ENCODE measurements at places on chromosomes 3 and 15.
A peak's percentile ranks its signal among the peaks of the same experiment; 100 is the strongest.

- no peak for DNase-seq
These were observed 112.7 kb downstream of the NFKBIZ start for GRCh38 chr3:101962055-101962454.

DNA sequence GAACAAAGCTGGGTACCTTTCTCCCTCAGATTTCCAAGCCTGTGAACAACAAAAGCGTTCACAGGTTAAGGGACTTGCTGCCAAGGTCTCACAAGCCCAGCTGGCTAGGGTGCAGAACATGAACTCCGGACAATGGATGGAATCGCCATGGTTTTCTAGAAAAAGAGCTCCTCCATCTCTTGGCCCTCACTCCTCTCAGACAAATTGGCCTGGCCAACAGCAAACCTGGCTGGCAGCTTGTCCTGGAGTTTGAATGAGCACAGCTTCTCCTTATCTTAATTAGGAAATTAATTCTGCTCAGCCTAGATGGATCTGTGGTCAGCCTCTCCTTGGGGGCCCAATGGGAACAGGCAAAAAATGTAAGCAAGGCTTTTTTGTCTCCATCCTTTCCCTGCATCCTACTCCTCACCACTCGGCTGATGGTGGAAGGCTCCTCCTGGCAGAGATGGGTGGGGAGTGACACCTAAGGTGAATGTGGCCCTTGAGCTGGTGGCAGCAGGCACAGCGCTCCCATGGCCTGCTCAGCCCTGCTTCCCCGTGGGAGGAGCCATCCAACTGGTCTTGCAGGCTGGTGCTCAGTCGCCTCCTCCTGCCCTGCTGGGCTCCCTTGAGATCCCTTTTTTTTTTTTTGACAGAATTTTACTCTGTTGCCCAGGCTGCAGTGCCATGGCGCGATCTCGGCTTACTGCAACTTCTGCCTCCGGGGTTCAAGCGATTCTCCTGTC, 5.8 kb downstream of the KLHL25 start:
- DNase-seq: no peak

DNA sequence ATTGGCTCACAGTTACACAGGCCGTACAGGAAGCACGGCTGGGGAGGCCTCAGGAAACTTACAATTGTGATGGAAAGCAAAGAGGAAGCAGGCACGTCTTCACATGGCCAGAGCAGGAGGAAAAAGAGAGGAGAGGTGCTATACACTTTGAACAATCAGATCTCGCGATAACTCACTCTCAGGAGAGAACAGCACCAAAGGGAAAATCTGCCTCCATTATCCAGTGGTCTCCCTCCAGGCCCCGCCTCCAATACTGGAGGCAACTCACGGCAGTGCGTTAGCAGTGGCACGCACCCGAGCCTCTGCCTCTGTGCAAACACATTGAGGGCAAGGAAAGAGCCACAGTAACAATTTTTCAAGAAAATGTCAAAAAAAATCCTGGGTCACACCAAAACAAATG, 11.0 kb downstream of the OSTN start:
- no peak for DNase-seq

- DNase-seq: no peak
These were observed 32.1 kb upstream of the HEG1 start for GRCh38 chr3:125087768-125088391.

- no peak for DNase-seq
These were observed 119.7 kb downstream of the SST start for GRCh38 chr3:187550446-187550845.

- no peak for DNase-seq
These were observed 864.3 kb downstream of the NSUN3 start for GRCh38 chr3:94927175-94927574.

DNA sequence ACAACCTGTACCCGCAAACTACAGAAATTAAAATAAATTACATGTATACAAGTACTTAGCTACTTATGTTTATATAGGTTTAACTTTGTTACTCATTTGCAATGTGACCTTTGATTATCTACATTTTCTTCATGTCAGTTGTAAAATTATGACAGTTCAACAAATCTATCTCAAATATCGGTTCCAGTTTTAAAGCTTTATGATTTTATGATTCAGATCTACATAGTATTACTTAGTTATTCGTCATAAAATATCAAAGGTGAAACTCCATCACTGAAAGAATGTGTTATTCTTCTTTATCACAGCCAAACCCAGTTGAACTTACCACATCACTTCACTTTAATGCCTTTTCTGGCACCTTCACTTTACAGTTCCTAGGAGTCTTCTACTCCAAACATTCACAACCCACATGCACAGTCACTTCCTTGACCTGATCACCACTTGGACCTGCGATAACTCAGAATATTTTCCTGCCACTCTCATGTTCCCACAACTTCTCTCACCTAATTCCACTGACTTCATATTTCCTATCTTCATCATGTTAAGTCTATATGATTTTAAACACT, 47.2 kb downstream of the SLITRK3 start:
- no peak for DNase-seq

DNA sequence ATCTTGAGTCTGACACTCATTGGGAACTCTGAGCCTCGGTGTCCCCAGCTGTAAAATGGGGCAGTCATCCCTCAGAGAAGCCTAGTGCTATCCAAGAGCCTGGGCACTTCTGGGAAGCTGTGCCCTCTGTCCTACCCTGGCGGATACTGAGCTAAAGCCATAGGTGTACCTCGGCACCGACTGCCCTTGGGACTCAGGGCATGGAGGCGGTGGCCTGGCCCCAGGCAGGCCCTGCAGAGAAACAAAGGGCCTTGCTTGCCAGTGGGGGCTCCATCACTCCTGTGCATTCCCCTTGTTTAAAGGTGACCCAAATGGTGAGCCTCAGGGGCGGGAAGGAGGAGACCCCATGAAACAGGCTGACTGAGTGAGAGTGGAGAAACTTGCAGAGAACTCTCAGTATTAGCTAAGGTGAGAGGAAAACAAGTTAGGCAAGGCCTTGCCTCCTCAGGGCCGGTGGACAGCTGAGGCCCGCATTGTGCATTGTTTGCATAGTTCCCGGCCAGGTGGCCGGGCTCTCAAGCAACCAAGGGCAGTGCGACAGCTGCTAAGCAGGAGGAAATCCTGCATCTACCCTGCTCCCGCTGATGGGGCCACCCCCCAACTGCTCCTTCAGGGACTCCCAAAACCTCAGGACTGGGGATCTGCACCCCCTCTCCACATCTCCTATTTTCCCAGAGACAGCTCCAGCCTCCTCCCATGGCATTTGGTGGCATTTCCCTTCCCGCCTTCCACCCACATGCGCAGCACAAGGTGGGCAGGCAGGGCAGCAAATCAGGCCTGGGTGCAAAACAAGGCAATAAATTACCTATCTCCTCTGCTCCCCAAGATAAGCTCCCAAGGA, 4.3 kb downstream of the PFKFB4 start:
- DNase-seq: no peak

DNA sequence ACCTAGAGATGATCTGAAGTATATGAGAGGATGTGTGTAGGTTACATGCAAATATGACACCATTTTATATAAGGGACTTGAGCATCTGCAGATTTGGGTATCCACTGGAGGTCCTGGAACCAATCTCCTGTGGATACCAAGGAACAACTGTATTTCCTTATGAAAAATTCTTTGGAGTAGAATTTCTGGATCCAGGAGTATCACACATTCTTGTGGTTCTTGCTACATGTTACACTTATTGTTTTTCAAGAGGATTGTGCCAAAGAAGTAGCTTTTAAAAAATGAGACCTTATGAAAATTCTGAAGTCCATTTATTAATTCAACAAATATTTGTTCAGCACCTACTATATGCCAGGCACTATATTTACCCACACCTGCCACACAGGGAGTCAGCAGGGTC, 15.7 kb upstream of the TBC1D23 start:
- DNase-seq: no peak

- DNase-seq: no peak
These were observed 89.2 kb downstream of the TAMM41 start for GRCh38 chr3:11757441-11757875.

DNA sequence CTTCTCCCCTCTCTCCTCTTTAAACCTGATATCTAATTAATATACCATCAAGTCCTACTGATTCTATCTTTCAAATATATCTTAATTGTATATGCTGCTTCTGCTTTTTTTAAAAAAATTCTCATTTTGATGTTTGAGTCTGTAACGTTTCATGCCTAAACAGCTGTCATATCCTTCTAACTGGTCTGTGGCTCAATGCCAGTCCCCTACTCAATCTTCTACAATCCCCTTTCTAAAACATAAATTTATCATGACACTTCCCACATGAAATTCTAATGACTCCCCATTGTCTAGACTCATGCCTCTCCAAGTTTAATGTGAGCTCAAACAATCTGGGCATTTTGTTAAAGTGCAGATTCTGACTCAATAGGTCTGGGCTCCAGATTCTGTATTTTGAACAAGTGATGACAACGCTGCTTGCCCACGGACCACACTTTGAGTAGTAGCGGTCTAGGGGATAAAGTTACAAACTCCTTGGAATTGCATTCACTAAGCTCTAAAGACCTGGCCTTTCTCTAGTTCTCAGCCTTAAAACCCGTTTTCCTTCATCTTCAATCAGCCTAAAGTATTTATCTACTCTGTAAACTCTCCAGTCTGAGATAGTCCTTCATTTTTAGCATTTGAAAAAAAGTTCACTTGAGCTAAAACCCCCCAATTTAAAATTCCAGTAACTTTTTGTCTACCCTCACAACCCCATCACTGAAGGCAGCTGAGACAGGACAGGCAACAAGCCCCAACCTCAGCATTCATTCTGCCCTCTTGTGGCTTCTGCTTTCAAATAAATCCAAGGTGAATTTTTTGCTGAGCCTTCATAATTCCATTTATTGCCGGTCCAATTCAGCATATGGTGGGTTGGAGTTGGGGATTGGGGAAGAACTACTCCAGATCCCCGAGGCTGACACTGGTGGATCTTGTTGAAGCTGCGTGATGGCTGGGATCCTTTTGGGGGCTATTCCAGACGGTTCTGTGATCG, 88.1 kb upstream of the THRB start:
- no peak for DNase-seq

DNA sequence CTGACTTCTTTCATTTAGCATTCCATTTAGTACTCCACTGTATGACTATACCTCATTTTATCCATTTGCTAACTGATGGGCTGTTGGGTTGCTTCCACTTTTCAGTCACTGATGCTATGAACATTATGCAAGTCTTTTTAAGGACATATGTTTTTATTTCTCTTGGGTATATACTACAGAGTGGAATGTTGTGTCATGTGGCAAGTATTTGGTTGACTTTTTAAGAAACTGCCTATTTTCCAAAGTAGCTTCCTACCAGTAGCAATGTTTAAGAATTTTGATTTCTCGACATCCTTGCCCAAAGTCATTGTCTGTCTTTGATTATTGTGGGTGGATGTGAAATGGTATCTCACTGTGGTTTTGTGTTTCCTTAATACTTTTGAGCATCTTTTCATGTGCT, 110.1 kb upstream of the TPM1 start:
- DNase-seq: peak; percentile 97

DNA sequence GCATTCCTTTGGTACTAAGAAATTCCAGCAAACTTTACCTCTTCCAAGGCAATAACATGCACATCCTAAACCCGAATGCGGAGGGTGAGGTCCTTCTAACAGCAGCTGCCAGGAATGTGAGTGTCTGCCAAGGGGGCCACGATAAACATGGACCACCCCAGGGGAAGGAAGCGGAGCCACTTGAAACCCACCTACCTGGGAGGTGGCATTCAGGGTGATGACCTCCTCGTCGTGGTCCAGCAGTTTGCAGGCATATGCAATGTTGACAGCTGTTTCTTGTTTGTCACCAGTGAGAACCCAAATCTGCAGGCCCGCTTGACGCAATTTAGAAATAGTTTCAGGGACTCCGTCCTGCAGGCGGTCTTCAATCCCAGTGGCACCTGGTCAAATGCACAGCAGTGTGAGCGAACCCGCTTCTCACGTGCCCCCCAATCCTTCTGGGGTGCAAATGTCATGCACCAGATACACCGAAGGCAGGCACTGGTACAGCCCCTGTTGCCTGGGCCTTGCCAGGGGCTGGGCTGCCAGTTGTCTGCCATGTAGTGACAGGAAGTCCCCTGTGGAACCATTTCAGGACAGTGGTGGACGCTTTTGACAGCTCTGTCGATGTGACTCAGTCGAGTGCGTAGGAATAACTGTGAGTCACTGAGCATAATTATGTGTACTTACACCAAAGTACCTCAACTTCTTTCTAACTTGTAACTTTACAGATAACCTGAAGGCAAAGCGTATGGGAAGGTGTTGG, 161.2 kb downstream of the ATP10A start:
- DNase-seq: no peak

- no peak for DNase-seq
These were observed 611 bp upstream of the FANCI start for GRCh38 chr15:89243046-89243690.

GRCh38 chr15:90994059-90994416, 297 bp downstream of the PRC1 start:
- no peak for DNase-seq

All from fibroblast of skin of left quadriceps (primary cell).